ENCODE measurements at places on chromosomes 3 and 15.
A peak's percentile ranks its signal among the peaks of the same experiment; 100 is the strongest.

- DNase-seq = no peak
Measured at GRCh38 chr3:186052096-186052840, 56.6 kb downstream of the ETV5 start.

DNA sequence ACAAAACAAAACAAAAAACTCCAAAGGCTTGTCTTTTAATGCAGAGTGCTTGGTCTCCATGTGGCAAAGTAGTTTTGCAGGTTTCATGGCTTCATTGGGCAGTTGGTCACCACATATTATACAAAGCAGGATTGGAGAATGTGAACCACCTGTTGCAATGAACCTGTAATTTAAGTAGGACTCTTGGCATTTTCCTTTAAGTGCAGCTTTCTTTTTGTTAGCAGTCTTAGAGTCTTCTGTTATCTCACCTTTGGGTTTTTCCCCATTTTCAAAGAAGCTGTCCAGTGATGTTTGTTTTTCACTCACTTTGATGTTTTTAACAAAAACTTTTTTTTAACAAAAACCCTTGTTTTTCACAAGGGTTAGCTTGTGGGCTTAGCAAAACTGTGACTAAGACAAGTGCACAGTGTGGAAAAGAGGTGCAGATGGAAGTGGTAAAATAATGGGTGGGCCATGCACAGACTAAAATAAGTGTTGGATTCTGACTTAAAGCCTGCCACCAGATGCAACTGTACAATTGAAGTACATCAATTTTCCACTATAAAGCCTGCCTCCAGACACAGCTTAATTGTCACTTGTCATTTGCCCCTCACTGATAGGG lies 2.9 kb upstream of the PLSCR1 start:
- no peak for DNase-seq

GRCh38 chr3:117820658-117821299 lies 1111.2 kb downstream of the TUSC7 start:
- no peak for DNase-seq

- DNase-seq = peak; percentile 51
Measured at GRCh38 chr3:141412087-141412935, 44.0 kb downstream of the ZBTB38 start.

All from GM13976 (cell line).